CD4-positive, alpha-beta memory T cell (primary cell): ENCODE measurements at places on chromosomes 6 and 20. TPM values are rescaled to one million over a fixed set of nuclear protein-coding genes. Genes with fewer than 3 reads are reported as not detected.

Gene AKAP12
- total RNA-seq = 1.1 TPM

Gene RIPPLY2
- total RNA-seq = not detected

Gene CLPSL1
- not detected for total RNA-seq

Gene OTOR
- total RNA-seq = not detected

DNA sequence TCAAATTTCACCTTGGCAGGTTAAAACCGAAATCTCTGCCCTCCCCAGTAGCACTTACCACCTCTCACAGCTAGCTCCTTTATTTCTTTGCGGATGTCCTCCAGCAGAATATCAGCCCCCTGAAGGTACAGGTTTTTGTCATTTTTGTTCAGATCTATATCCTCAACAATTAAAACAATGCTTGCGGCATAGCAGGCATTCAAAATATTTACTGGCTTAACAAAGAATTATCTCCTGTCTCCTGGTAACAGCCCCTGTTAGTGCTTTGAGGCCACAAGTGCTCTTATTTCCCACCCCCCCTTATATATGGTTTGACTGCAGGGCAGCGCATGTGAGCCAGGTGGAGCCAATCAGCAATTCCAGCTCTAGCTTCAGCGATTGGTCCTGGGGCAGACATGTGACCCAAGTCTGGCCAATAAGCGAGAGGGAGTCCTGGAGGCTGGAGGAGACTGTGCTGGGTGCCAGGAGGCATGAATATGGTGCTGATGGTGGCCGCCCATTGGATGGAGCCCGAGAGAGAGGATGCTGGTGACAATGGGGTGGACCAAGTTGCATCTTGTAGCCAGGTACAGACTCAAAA, 21.0 kb downstream of the SULF2 start:
- DNase-seq = no peak

GRCh38 chr6:12246900-12247299, 43.3 kb upstream of the EDN1 start:
- no peak for DNase-seq

DNA sequence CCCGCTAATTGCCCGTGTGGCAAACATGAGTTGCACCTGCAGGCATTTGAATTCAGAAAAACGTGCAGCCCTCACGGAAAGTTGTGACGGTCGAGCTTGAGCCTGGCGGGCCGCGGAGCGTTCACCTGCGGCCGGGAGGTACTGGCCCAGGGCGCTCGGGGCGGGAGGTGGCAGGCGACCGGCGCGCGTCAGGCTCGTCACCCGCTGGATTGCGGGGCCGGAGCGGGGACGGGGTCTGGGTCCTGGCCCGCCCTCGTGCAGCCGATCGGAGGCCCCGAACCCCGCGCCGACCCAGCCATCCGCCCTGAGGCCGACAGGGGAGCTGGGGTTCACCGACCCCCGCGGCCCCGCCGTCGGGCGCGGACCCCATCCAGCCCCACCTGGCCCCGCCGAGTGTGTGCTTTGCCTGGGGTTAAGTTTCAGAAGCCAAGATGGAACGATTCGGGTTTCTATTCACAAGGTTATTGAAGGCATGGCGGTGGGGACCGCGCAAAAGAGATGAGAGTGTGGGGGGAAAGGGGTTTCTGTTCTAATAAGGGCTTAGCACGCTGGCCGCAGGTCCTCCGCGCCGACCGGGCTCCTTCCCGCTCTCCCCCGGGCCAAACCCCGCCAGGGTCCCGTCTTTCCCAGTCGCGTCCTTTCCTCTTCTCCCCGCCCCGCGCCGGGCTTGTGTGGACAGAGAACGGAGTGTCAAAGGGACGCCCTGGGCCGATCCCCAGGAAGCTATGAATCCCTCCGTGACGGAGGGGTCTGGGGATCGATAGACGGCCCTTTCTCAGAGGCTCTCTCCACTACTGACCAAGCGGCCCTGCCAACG, 1.6 kb upstream of the HEY2 start:
- DNase-seq = peak; percentile 38

DNA sequence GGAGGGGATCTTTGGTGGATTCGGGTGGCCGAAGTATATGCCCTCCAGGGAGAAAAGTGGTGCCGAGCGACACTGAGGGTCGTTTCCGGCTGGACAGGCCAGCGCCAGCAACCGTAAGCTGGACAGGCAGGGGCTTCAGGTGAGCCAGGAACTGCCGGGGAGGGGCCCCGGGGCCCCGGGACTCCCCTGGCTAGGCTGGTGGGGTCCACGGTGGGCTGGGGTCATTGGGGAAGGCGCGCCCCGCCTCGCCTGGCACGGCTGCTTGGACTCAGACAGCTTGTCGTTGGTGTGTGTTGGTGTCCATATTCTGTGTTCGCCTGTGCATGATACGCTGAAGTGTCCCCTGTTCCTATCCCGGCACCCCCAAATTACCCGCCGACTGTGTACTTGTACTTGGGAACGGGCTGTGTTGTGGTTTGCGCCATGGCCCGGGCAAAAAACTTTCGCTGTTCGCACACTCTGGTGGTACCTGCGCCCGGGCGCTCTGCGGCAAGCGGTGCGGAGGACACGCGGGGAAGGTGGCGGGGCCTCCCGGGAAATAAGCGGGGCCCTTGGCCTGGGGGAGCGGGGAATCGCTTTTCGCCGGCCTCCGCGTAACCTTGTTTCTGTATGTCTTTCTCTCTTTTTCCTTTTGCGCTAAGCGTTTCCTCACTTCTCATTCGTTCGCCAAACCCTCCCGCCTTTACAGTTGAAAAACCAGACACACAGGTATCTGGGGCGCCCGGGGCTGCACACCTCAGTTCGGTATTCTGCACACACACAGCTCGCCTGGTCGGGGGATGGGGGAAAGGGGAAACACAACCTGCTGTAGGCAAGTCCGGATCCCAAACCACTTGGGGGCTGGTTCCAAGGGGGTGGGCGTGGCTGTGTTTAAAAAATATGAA, 3.2 kb downstream of the GNAS start:
- DNase-seq = no peak

- DNase-seq = no peak
Observed at GRCh38 chr6:147891671-147892070, 383.2 kb downstream of the SAMD5 start.

DNA sequence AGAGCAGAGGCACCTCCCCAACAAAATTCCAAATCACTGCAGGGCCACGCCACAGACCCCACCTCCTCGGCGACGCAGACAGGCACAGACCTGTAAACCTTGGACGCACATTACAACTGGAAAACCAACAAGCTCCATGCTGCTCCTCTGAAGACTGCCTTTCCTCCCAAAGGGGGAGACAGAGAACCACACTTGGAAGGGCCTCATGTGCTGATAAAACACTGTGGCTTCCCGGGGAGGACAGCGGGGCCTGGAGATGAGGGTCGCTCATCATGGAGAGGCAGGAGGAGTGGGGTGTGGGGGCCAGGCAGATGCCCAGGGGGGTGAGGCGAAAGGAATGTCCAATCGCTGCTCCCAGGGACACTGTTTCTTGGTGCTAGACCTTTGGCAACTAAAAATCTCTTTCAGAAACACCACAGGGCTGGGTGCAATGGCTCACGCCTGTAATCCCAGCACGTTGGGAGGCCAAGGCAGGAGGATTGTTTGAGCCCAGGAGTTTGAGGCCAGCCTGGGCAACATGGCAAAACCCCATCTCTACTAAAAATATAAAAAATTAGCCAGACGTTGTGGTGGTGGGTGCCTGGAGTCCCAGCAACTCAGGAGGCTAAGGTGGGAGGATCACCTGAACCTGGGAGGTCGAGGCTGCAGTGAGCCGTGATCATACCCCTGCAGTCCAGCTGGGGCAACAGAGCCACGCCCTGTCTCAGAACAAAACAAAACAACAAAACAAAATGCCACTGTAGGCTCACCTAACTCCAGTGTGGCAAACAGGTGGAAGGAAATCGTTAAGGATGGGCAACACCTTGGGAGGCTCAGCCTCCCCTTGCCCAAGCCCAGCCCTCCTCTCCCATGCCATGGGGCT, 53.8 kb downstream of the ABHD12 start:
- DNase-seq = no peak

GRCh38 chr6:10351791-10352190, 63.1 kb downstream of the TFAP2A start:
- DNase-seq = no peak

- no peak for DNase-seq
Observed at GRCh38 chr6:36317623-36318022, 19.1 kb downstream of the BNIP5 start.

GRCh38 chr20:39706184-39706663, 744.1 kb downstream of the DHX35 start:
- no peak for DNase-seq

DNA sequence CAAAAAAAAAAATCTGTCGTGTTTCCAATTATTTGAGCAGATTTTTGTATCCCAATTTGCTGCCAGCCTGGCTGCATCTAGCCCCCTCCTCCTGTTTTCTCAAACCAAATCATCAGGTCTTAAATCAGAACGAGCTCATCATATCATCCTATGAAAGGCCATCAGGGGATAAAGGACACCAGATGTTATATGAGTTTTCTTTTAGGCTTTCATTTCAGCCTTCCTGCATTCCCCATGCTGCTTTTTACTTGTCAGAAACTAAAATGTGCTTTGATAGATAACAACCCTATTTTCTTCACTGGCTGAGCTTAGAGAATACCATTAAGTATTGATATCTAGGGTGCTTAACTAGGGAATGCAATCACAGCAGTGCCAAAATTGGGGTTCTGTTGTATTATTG, 968.4 kb upstream of the SLC35B3 start:
- DNase-seq = no peak

DNA sequence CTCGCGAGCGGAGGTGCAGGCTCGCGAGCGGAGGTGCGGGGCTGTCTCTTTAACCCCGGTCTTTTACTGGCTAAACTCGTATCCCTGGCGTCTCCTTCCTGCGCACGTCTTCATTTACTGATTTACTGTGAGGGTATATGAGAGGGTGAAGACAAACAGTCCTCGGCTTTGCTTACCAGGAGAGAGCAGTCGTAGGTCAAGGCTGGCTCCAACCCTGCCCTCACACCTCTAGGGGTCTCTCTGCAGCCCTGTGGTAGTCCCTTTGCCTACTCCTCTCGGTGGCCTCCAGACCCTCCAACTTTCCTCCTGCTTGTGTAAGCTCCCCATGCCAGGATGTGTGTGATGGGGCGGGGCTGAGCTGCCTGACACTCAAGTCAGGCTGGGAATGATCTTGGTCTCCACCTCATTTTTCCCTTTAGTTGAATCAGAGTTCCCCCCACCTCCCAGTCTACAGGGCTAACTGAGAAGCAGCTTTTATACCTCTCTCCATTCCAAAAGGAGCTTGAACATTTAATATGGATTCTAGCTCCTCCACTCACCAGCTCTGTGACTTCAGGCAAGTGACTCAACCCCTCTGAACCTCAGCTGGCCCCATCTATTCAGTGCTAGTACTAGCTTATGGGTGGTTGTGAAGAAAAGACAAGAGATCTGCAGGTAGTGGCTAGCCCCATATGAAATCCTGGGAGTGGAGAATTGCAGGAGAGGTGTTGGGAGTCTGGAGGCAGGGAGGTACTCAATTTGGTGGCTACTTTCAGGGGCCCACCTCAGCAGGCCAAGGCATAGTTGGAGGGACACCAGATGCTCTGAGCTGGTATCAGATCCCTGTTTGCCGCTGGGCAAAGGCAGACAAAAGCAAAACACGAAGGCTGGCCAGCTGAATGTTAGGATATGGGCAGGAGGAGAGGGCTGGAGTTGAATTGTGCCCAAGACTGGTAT, 902 bp downstream of the SLC29A1 start:
- peak; percentile 16 for DNase-seq

GRCh38 chr20:1950836-1951235, 43.0 kb downstream of the PDYN start:
- DNase-seq = no peak

- no peak for DNase-seq
Observed at GRCh38 chr6:148513145-148514071, 170.8 kb downstream of the SASH1 start.

DNA sequence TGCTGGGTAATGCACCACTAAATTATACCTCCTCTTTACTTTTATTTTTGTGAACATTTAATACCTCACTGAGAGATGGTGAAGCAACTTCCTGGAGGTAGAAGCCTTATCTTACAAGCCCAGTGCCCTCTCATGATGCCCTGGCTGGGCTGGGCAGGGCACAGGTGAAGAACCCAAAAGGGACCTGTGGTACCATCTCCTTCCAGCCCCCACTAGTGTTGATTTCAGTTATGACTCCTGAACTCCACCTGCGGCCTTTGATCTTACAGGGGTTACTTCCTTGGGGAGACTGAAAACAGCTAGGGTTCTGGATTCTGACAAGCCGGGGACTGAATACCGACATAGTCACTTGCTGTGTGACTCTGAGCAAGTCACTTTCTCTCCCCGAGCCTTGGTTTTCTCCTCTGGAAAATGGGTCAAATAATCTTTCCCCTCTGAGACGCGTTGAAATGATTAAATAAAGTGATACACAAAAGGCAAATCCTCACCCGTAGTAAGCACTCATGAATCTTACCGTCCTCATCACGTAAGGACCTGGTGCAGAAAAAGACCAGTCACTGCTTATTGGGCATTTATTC, 1.2 kb downstream of the SLC13A3 start:
- no peak for DNase-seq

DNA sequence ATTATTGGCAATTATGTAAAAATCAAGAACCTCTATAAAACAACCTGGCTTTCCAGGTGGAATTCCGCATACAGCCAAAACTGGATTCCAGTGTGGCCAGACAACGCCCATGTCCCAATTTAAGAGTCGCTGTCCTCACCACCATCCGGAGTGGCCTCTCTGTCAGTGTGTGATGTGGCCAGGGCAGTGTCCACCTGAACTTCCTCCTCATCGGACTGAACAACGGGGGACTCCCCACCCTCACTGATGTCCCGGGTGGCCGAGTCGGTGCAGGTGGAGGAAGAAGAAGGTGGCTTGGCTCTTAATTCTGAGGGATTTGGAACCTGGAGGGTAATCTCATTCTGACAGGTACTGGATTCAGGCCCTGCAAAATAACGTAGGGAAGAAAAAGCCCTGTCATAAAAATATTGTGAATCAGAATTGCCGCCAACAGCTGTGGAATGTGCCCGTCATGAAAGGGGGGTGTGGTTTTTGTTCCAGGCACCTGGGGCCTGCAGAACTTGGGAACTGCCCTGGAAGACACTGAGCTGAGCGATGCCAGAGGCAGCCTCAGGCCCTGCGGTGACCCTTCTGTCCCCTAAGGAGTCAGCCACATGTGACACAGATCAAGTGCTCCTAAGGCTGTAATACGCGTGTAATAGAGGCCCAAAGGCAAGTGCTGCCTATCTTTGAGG, 139.8 kb downstream of the DTNBP1 start:
- DNase-seq = no peak

- DNase-seq = no peak
Observed at GRCh38 chr6:110475066-110475653, 1.3 kb downstream of the SLC22A16 start.

- no peak for DNase-seq
Observed at GRCh38 chr6:11542863-11543262, 5.3 kb downstream of the TMEM170B start.

- DNase-seq = no peak
Observed at GRCh38 chr6:145069966-145070365, 665.4 kb downstream of the EPM2A start.

GRCh38 chr6:1024587-1024986, 287.3 kb upstream of the FOXQ1 start:
- no peak for DNase-seq
